ENCODE measurements at places on chromosomes 1 and 21.

DNA sequence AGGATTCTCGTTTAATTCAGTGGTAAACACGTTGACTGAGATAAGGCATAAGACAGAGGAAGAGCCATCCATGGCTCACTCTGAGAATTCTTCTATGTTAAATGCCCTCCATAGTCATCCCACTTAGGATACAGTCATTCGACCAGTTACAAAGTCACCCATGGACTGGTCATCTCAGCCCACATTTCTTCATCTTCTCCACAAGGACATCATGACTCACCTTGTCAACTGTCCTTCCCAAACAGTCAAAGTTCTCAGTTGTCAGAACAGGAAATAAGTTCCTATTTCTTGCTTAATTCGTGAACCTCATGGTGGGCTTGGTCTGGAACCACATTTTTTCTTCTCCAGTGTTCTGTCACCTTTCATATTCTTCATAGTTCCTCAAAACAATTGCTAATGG, 133.2 kb downstream of the TGFB2 start:
- DNase-seq: no peak

DNA sequence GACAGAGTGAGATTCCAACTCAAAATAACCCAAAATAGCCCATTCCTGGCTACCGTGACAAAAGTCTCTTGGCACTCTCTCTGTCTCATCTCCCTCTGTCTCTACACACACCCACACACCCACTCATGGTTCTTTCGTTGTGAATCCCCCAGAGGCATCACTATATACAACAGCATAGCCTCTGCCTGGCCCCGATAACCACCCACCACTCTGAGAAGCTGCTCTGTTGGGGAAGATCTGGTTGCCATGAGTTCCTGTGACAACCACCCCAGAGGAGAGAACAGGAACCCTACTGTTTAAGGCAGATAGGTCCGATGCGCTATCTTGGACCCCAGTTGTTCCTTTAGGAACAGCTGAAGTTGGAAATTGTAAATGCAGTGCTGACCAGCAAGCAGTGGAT, 70.4 kb upstream of the LYST start:
- DNase-seq: no peak

- no peak for DNase-seq
Measured at GRCh38 chr1:239718571-239718970, 332.2 kb downstream of the CHRM3 start.

DNA sequence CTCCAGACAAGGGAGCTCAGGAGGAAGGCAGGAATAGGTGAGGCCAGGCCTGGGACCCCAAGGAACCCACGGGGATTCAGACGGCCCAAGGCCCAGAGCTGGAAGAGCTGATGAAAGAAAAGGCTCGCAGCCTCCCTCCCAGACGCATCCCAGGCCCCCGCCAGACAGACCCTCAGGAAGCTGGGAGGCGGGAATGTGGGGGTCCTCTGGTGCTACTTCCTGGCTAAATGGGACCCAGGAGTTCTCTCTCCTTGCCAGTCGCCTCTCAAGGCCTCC, 430 bp downstream of the FBXO2 start:
- DNase-seq: no peak

- DNase-seq: no peak
Measured at GRCh38 chr1:17789926-17790325, 34.8 kb downstream of the ACTL8 start.

- no peak for DNase-seq
Measured at GRCh38 chr1:184734980-184735379, 19.7 kb downstream of the EDEM3 start.
